BJ (cell line): ENCODE measurements at places on chromosomes 12 and 14. TPM values are rescaled to one million over a fixed set of nuclear protein-coding genes. Genes with fewer than 3 reads are reported as not detected.

The RIMBP2 gene
- 0.05 TPM in 1 of 2 replicates, not detected in the other for polyA plus RNA-seq

The BAZ2A gene
- polyA plus RNA-seq = 45.3 and 65.1 TPM in 2 replicates

The TTLL5 gene
- 9.9 and 12.3 TPM in 2 replicates for polyA plus RNA-seq

The ACSS3 gene
- 6.2 and 10.2 TPM in 2 replicates for polyA plus RNA-seq

The CLEC9A gene
- not detected in 2 replicates for polyA plus RNA-seq

The ZDHHC22 gene
- polyA plus RNA-seq = not detected in 2 replicates

The CAPRIN2 gene
- 7.8 and 11.9 TPM in 2 replicates for polyA plus RNA-seq

The WDHD1 gene
- polyA plus RNA-seq = 2.6 and 5.4 TPM in 2 replicates

The SPTB gene
- 0.01 and 0.02 TPM in 2 replicates for polyA plus RNA-seq

The IAPP gene
- polyA plus RNA-seq = not detected in 2 replicates

The SLC6A12 gene
- not detected in 2 replicates for polyA plus RNA-seq

The TAS2R30 gene
- polyA plus RNA-seq = 0.04 and 0.15 TPM in 2 replicates

The NXPH4 gene
- polyA plus RNA-seq = 1.4 and 2.8 TPM in 2 replicates

The MMP17 gene
- 12.7 and 13.7 TPM in 2 replicates for polyA plus RNA-seq

The LPAR5 gene
- 0.05 TPM in 1 of 2 replicates, not detected in the other for polyA plus RNA-seq

The INHBC gene
- 0.09 TPM in 1 of 2 replicates, not detected in the other for polyA plus RNA-seq

The BBOF1 gene
- 3.5 and 7.5 TPM in 2 replicates for polyA plus RNA-seq

The RD3L gene
- not detected in 2 replicates for polyA plus RNA-seq

The ACVR1B gene
- polyA plus RNA-seq = 12.6 and 12.9 TPM in 2 replicates

The NRL gene
- polyA plus RNA-seq = 0.59 and 0.91 TPM in 2 replicates

The RHEBL1 gene
- polyA plus RNA-seq = 0.82 and 1.3 TPM in 2 replicates

The TBC1D30 gene
- 0.22 and 0.23 TPM in 2 replicates for polyA plus RNA-seq

The VRTN gene
- polyA plus RNA-seq = not detected in 2 replicates

The HNF1A gene
- polyA plus RNA-seq = not detected in 2 replicates

The DCD gene
- not detected in 2 replicates for polyA plus RNA-seq
